ENCODE measurements at places on chromosomes 5 and 9.

DNA sequence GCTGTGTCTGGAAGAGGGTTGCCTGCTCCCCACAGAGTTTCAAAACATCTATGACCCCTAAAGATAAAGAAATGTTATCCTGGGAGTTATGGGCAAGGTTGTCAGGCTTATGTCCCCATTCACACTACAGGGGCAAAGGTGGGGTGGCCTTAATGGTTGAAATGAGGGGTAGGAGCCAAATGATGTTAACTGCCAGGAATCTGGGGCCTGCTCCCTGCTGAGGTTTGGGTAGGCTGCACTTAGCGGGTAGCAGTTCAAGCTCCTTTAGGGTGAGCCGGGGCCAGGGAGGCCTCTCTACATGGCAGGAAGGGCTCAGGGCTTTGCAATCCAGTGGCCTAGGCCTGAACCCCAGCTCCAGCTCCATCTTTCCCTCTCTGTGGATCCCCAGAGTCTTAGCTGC lies 3.0 kb downstream of the FGF18 start:
- no peak for DNase-seq

- DNase-seq: peak; percentile 77
Observed at GRCh38 chr9:92954049-92954861, 6.9 kb downstream of the FGD3 start.

DNA sequence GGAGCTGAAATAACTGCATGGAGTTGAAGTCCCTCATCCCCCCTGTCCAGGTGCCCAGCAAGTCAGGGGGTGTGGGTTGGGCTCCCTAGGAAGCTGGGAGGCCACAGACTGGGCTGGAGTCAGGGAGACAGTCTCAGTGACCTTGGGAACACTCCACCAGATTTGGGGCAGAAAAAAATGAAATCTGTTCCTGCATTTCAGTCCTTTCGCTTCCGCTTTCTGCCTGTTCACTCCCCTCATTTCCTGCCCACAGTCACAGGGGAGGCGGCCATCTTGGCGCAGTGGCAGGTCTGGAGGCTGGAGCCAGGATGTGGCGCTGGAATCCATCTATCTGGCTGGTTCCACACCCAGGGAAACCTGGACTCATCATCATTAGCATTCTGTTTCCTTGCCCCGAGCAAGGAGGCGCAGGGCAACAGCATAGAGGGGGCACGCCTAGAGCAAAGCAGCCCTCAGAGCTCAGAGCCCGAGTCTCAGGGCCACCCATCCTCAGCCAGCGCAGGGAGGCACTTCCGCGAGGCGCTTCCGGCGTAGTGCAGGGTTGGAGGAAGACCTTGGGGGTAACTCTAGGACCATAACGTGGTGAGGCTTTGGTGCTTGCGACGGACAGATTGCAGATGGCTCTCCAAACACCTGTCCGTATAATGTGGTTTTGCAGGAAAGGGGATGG lies 86.2 kb upstream of the HSPA9 start:
- no peak for DNase-seq

DNA sequence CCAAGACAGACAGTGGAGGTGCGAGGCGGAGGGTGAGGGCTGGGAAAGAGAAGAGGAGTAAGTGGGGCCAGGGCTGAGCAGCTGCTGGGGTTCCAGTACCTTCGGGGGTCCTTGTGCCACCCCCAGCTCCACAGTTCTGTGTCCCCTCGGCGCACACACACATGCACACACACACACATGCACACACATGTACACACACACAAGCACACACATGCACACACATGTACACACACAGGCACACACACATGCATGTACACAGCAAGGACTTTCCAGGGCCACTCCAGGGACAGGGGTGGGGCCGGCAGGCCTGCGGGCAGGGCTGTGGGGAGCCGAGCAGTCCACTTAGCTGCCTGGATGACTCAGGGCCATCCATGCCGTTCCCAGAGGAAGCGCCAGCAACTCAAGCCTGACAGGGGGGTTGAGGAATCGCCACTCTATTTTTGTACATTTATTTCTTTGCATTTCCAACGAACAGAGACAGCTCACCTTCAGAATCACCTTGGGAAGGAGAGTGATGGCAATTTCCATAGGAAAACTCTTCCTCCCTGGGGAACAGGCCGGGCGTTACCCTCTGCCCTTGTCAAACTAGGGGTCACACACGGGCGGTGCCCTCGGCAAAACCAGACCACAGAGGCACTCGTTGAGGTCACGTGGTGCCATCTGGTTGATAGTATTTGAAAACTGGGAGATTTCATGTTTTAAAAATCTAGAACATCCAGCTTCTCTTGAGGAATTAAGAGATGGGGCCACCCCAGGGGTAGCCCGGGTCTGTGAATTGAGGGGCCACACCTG lies 135.7 kb downstream of the ADAMTS2 start:
- DNase-seq: no peak

GRCh38 chr5:164708831-164709230 lies 1203.4 kb downstream of the MAT2B start:
- no peak for DNase-seq

DNA sequence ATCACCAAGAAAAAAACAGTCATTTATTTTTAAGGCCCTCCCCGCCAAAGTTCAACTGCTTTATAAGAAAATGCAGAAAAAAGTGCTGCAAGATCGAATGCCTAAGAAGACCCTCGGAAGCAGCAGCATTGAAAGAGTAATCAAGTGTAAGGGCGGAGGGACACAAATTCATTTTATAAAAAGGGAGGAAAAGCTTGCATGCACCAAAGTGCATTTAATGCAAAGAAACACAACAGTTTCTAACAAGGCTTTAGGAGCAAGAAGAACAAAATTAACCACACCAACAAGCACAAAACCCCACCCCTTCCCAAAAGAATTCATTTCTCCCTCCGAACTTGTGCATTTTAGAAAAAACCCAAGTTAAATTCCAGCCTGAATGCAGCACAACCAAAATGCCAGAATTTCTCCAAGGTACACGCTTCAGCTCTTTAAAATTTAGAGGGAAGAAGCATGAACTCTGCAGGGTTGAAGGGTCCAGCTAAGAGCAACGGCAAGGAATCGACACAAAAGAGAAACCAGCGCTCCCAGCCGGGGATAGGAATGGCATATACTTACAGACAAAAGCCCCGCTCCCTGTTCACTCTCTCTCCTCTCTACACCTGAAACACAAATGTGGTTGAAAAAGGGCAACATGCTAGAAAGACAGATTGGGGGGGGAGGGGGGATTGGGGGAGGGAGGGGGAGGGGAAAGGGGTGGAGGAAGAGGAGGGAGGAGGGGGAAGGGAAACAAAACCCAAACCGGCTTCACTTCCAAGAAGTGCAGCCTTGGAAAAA lies at the start of gene NREP:
TSS of gene NREP (minus strand) at position 614 of the 774 bp plus-strand sequence. CDS start 1,422 bp downstream, outside the sequence.
- DNase-seq: no peak

GRCh38 chr9:811106-811531 lies 30.4 kb upstream of the DMRT1 start:
- no peak for DNase-seq

- no peak for DNase-seq
Observed at GRCh38 chr5:115599924-115600323, 2.4 kb downstream of the TICAM2 start.

DNA sequence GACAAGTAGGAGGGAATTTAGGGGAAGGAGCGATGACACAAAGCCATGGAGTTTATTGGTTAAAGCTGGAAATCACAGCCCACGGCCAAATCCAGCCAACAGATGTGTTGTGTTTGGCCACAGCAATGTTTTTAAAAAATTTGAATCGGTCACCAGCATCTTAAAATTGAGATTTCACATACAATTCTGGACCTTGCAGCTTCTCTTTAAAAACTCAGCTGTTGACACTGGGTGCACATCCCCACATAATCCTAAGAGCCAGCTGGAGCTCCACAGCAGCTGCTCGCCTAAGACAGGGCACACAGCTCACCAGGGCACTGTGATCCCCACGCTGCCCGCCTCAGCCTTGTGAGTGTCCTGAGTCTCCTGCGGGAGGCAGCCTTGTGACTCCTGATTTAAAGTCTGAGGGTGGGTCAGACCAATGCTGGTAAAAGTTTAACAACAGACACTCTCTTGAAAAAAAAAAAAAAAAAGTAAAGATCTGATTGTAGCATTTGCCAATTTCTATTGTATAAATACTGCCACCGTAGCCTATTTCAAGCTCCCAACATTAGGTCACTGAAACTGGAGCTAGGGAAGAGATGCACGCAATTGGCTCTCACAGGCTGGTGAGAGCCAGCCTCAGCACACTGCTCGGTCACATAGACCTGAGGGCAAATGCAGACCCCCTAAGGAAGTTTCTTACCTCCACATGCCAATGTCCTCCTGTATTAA lies 124.8 kb downstream of the HSD17B3 start:
- no peak for DNase-seq

- no peak for DNase-seq
Observed at GRCh38 chr5:73282923-73283322, 109.9 kb downstream of the TMEM174 start.

All from T-helper 2 cell treated with Interferon-gamma antibody and Interleukin-4, amounts not matched to agents 5 μg/mL and 100 μg/mL, for 36 hours (primary cell).